ENCODE measurements at places on chromosomes 2 and 18.

DNA sequence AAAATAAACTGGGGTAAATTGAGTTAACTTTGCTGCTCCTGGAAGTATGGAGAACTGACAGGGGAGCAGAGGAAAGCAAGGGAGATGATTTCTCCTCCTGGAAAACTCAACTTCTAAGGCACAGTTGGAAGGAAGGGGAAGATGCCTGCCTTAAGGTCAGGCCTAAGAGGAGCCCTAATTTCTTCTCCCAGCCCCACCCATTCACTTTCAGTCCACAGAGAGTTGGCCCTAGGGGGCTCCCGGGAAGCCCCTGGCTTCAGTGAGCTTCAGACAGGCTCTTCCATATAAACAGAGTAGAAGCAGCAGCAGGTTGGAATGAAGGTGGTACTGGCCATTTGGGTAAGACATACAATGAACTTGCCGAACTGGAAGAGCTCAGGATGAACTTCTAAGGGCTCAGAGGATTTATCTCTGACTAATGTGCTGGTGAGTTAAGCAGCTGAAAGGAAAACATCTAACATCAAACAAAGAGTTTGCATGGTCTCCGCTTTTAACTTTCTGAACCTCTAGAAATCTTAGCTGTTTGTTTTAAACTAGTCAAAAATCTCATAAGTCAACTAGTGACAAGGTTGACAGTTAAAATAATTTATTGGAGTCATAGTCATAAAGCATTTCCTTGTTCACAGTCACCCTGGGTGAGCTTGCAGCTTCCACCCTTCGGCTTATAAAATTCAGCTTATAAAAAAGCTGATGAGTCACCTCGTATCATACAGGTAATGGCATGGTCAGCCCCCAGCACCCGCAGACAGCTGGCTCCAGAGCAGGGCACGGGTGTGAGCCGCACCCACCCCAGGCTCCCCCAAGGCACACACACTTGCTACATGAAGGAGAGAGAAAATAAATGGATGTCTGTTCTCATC lies 9.8 kb downstream of the MALL start:
- no peak for DNase-seq

GRCh38 chr18:5309888-5310470 lies 14.5 kb upstream of the ZBTB14 start:
- DNase-seq: no peak

- no peak for DNase-seq
Observed at GRCh38 chr18:35479911-35480586, 17.7 kb downstream of the INO80C start.

- no peak for DNase-seq
Observed at GRCh38 chr2:232966122-232966521, 46.9 kb downstream of the NGEF start.

DNA sequence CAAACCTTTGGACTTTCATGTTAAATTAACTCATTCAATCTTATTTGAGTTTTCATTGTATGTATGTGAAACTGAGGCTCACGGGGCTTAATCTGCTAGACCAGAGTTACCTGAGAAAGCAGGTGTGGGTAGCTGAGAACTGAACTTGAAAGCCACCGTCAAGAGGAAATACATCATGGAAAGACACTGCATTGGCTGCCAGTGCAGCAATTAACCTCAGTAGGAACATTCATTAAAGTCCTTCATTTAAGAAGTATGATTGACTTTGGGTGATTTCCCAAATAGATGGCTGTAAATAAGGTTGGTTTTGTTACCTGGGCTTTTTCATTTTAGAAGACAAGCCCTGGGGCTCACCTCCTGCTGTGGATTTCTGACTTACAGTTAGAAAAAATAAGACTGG lies 36.5 kb upstream of the MGAT5 start:
- DNase-seq: no peak

- DNase-seq: no peak
Observed at GRCh38 chr2:69948032-69948962, 13.1 kb downstream of the ASPRV1 start.

DNA sequence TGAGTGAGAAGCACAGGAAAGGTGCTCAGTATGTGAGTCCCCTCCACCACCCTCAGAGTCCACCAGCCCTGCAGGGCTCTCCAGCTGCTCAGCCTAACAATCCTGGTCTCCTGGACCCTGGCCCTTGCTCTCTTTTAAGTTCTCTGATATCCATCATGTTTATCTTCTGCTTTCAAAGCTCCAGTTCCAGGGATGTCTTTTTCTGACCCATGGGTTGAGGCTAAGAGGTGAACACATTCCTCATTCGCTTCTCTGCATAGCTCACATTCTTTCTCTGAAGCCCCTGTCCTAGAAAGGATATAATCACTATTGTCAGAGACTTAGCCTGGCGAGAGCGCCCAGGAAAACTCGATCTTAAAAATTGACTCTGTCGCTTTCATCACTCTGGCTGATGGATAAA lies 86.4 kb downstream of the ARL4C start:
- no peak for DNase-seq

Measured in NCI-H2107 (cell line).